ENCODE measurements at places on chromosomes 6 and 20. TPM values are rescaled to one million over a fixed set of nuclear protein-coding genes. Genes with fewer than 3 reads are reported as not detected.

The LGSN gene
- polyA plus RNA-seq: 0.66 TPM

The CDH26 gene
- 1.5 TPM for polyA plus RNA-seq

The SULF2 gene
- 79.3 TPM for polyA plus RNA-seq

The PRSS16 gene
- polyA plus RNA-seq: 0.10 TPM

The SEMG1 gene
- polyA plus RNA-seq: 0.16 TPM

The EPHA7 gene
- 51.7 TPM for polyA plus RNA-seq

The ABHD16A gene
- 63.5 TPM for polyA plus RNA-seq

The DEFB132 gene
- not detected for polyA plus RNA-seq

The EEF1A2 gene
- 2.4 TPM for polyA plus RNA-seq

The C6orf89 gene
- polyA plus RNA-seq: 49.7 TPM
